ENCODE measurements at places on chromosomes 2 and 18. TPM values are rescaled to one million over a fixed set of nuclear protein-coding genes. Genes with fewer than 3 reads are reported as not detected.

CEP192 gene
- 8.7 TPM for polyA plus RNA-seq

KRTCAP3 gene
- 1.6 TPM for polyA plus RNA-seq

GAL3ST2 gene
- not detected for polyA plus RNA-seq

IL1B gene
- not detected for polyA plus RNA-seq

CD8B gene
- 1.1 TPM for polyA plus RNA-seq

CYTIP gene
- polyA plus RNA-seq: 83.6 TPM

TMEM37 gene
- not detected for polyA plus RNA-seq

RGPD3 gene
- 0.06 TPM for polyA plus RNA-seq

RFX8 gene
- polyA plus RNA-seq: not detected

NR4A2 gene
- 22.7 TPM for polyA plus RNA-seq

GPR45 gene
- not detected for polyA plus RNA-seq

PCARE gene
- not detected for polyA plus RNA-seq

IL36B gene
- polyA plus RNA-seq: not detected

ANKRD29 gene
- not detected for polyA plus RNA-seq

EGR4 gene
- 0.26 TPM for polyA plus RNA-seq

EPHA4 gene
- 29.3 TPM for polyA plus RNA-seq

GPC1 gene
- 0.26 TPM for polyA plus RNA-seq

INHBB gene
- polyA plus RNA-seq: not detected

ASAP2 gene
- not detected for polyA plus RNA-seq

TUBA3E gene
- not detected for polyA plus RNA-seq

UBXN4 gene
- polyA plus RNA-seq: 113 TPM

RGPD4 gene
- polyA plus RNA-seq: not detected

SPATA3 gene
- not detected for polyA plus RNA-seq

RAD51AP2 gene
- polyA plus RNA-seq: not detected

SLC16A14 gene
- 0.49 TPM for polyA plus RNA-seq

HJURP gene
- polyA plus RNA-seq: not detected

CTAGE1 gene
- not detected for polyA plus RNA-seq

ADI1 gene
- 38.2 TPM for polyA plus RNA-seq

AFF3 gene
- polyA plus RNA-seq: 85.9 TPM

DSG1 gene
- not detected for polyA plus RNA-seq

RNU2-63P gene
- polyA plus RNA-seq: not detected

RAPH1 gene
- polyA plus RNA-seq: not detected

EML4 gene
- 78.3 TPM for polyA plus RNA-seq

Data from IgD-negative memory B cell (primary cell).